Suppressor macrophage (primary cell): ENCODE measurements at places on chromosomes 4 and X.
A peak's percentile ranks its signal among the peaks of the same experiment; 100 is the strongest.

GRCh38 chr4:121642292-121642691 lies 54.5 kb downstream of the ANXA5 start:
- DNase-seq = no peak

- DNase-seq = peak; percentile 51
Measured at GRCh38 chrX:3811331-3812311, 98.2 kb upstream of the PRKX start.

DNA sequence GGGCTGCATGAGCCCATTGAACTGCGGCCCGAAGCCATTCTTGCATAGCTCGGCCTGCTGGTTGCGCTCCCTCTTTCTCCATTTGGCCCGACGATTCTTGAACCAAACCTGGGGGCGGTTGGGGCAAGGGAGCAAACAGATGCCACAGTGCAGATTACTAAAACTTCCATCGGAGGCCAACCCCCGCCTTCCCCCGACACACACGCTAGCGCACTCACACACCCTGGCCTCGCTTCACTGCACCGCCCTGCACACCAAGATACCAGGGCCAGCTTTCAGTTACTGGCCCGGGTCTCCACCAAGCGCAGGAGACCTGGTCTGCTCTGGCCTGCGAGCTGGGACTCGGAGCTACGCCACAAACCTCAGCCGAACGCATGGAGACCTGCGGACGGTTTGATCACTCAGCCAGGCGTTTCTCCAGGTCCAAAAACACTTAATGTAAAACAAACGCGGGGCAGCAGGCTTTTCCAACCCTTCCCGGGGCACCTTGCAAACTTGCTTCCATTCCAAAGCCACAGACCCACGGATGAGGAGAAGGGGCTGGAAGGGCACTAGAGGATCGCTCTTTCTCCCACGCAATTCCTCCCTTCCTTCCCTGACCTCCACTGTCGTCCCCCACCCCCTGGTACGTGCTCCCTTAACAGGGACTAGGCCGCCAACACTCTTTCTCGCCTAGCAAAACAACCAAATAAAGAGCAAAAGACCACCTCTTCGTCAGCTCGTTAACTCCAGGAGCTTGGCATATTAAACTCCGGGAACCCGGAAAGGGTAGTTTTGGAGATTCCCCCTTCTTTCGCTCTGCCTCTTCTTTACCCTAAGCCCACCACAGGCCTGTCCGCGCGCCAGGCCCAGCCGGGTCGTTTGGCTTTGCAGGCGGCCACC lies 4.1 kb downstream of the PITX2 start:
- DNase-seq = no peak

- DNase-seq = no peak
Measured at GRCh38 chr4:46830971-46831454, 78.0 kb downstream of the COX7B2 start.

- no peak for DNase-seq
Measured at GRCh38 chr4:86334020-86334750, 25.7 kb downstream of the MAPK10 start.

- peak; percentile 26 for DNase-seq
Measured at GRCh38 chr4:17476853-17477252, 35.0 kb downstream of the QDPR start.

DNA sequence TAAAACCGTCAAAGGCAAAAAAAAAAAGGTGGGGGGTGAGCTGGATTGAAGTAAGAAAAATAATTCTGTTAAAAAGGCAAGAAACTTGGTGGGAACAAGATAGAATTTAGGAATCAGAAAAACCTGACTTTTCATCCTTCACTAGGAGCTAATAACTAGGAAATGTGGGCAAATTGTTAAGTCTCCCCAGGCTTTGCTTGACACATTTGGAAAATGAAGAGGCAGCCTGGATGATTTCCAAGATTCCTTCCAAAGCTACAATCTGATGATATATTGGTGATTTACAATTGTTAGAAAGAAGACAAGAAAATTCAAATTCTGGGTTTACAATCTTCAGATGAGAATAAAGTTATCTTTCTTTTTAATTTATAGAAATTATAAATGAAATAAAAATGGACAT lies 1062.5 kb downstream of the ADGRL3 start:
- no peak for DNase-seq

- DNase-seq = peak; percentile 66
Measured at GRCh38 chr4:87679449-87680169, 29.5 kb downstream of the DMP1 start.

GRCh38 chrX:9825129-9825790 lies 39.0 kb downstream of the SHROOM2 start:
- DNase-seq = no peak

- DNase-seq = no peak
Measured at GRCh38 chr4:13545394-13545808, 1.1 kb upstream of the NKX3-2 start.

GRCh38 chr4:54272051-54272450 lies 43.0 kb downstream of the PDGFRA start:
- no peak for DNase-seq

DNA sequence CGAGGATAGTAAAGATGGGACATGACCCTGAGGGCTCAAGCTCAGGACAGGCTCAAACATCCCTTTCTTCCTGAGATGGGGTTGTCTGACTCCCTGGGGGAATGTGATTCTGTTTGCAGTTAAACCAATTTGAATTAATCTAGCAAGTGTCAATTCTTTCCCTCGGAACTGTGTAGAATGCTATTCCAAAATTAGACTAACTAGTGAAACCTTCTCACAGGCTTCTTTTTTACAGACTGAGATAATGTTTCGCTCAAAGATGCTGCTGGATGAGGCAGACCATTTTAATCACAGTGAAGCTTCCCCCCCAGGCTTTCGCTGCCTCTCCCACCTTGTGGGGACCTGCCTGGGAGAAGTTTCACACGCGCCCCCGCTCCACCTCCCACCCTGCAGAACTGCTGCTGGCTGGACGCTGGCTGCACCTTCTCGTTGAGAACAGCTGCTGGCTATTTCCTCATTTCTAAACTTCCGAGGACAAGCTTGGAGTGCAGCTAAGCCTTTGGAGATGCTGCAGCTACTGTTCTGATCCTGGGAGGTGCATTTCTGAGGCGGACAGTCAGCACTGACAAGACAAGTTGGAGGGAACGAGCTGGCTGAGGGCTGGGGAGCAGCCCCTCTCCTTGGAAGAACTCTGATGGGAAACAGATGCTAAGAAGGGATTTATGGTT lies 297.8 kb downstream of the RAPGEF2 start:
- peak; percentile 55 for DNase-seq

DNA sequence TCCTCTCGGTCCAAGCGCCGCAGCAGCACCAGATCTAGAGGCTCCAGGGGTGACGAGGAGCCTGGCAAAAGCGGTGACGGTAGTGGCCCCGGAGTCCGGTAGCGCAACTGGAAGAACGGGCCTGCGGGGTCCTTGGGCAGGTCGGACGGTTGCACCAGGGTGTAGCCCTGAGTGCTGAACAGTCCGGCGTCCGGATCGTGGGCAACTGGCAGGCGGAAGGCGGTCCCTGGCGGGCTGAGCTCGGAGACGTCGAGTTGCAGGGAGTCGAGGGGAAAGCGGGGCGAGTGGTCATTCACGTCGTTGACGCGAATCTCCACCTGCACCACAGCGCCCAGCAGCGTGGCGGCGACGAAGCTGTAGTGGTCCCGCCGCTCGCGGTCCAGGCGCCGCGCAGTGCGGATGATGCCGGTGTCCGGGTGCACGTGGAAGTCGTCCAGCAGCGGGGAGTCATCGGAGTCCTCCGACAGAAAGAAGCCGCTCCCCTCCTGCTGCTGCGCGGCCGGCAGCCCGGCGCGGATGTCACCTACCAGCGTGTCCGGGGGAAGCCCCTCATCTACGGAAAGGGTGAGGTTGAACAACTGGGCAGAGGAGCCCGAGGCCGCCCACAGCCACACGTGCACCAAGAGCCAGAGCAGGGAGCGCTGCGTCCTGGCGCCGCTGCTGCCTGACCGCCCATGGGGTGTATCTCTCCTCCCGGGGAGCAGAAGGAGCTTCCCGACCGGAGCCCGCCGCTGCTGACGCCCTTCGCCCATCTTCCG lies 837 bp downstream of the DCHS2 start:
- peak; percentile 4 for DNase-seq

DNA sequence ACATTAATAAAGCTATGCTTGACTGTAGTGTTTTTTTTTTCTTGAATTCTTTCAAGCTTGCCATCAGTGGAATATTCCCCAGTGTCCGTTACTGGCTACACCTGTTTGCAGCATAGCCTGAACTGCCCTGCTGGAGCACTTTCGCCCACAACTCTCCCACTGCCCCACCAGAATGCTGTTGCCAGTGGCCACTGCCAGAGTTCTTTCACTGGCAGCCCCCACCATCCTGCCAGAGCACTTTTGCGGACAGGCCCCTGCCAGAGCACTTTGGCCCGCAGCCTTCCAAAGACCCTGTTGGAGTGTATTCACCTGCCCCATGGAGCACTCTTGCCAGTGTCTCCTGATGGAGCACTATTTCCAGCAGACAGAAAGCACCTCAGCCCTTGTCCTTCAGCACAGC lies 452.3 kb upstream of the GRID2 start:
- no peak for DNase-seq

DNA sequence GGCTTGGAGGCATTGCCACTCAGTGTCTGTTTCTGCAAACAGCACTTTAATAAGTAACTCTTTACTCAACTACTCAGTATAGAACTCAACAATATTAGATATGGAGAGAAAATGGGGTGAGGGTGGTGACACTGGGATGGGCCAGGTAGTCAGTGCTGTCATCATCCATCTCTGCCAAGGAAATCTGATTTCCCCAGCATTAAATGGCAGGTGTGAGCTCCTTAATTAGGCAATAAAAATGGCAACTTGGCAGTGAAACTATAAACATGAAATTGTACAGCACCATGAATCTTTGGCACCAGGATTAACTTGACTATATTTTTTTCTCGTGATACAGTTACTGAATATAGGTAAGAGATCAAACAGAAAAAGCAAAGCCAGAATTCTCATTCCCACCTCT lies 146.2 kb downstream of the GLRA2 start:
- no peak for DNase-seq

GRCh38 chr4:55781812-55782211 lies 37.8 kb upstream of the EXOC1L start:
- no peak for DNase-seq

- DNase-seq = no peak
Measured at GRCh38 chr4:152415980-152416379, 119.9 kb downstream of the FBXW7 start.

GRCh38 chr4:102451266-102451665 lies 49.9 kb upstream of the NFKB1 start:
- DNase-seq = no peak

GRCh38 chr4:93299118-93299517 lies 529.4 kb upstream of the ATOH1 start:
- DNase-seq = no peak

GRCh38 chr4:40462326-40462725 lies 127.2 kb downstream of the CHRNA9 start:
- DNase-seq = no peak

GRCh38 chr4:142901166-142901662 lies 55.1 kb upstream of the INPP4B start:
- DNase-seq = no peak

DNA sequence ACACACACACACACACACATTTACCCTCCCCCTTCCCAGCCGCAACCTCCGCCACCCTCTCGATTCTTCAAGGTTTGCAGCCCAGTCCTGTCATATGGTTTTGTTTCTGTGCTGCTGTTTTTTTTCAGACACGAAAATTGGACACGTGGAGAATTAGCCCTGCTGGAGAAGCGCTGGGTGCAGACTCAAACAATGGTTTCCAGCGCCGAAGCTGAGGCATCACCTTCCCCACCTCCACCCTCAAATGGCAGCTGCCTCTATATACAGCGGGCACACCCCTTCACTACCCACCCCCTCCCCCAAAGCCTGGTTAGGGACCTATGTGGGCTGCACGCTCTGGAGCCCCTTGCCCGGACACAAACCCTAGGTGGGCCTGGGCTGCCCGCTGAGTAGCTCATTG lies 87.9 kb downstream of the BCOR start:
- DNase-seq = no peak
